ENCODE measurements at places on chromosomes 2 and 18. TPM values are rescaled to one million over a fixed set of nuclear protein-coding genes. Genes with fewer than 3 reads are reported as not detected.
A peak's percentile ranks its signal among the peaks of the same experiment; 100 is the strongest.

- DNase-seq, result no peak
Measured at GRCh38 chr18:23849141-23849540, 159.9 kb downstream of the LAMA3 start.

DNA sequence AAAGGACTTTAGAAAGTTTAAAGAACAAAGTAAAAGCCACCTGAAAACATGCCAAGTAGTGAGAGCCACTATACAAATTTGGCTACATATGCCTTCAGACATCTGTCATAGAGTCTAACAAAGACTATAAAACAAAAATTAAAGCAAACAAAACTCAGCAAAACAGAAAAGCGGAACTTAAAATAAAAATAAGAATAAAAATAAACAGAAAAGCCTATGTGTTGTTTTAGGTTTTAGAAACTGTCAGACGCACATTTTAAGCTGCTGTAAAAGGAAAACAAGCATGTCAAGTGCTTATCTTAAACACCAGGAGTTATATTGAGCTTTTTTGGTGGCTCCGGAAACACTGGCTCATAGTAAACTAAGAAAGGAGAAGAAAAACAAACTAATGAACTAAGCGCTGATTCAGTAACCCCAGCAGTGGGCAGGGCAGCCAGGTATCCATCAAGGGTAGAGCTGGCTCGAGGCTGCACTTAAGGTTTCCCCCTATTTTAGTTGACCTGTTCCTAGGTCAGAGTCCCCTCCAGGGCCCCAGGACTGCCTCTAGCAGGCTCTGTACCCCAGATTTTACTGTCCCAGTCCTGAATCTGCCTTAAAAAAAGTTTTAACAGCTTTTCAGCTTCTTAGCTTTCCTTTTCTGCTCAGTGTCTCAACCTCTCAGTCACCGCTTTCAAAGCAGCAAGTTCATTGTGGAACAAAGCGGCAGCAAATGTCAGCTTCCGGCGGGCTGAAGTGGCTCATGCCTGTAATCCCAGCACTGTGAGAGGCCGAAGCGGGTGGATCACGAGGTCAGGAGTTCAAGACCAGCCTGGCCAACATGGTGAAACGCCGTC, 15.4 kb upstream of the RMC1 start:
- no peak for DNase-seq

- DNase-seq, result peak; percentile 61
Measured at GRCh38 chr2:172094294-172095145, 8.2 kb downstream of the DLX2 start.

DNA sequence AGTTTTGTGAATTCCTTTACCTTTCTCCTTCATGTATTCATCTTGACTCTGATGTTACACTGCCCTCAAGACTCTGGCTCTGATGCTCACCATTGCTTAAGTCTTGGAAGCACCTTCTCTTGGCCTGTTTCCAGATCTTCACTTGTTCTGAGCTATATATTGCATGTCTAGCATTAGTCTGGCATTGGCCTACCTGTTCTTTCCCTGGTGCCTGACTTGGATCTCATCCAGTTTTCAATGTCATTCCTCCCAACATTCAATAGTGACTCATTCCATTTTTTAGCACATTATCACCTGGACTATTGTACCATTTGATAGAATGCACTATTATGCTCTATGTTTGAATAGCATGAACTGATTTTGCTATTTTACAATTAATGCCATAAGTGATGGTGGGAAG, 127.3 kb upstream of the NYAP2 start:
- no peak for DNase-seq

DNA sequence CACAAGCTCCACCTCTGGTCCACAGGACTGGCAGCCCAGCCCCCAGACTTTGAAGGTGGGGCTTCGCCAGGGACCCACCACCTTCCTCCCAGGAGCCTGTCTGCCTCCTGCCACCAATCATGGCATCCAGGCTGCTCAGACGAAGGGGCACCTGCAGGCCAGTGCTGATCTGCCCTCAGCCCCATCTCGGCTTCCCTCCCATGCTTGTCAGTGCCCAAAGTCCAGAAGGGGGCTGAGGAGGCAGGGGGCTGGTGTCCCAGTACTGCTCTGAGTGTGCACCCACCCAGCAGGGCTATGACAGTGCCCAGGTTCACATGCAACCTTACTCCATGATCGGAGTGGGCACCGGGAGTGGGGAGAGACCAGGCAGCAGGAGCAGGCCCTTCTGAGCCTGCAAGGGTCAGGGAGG, 25.3 kb upstream of the RUFY4 start:
- DNase-seq, result no peak

GRCh38 chr2:174046172-174046571, 81.0 kb upstream of the SP3 start:
- no peak for DNase-seq

DNA sequence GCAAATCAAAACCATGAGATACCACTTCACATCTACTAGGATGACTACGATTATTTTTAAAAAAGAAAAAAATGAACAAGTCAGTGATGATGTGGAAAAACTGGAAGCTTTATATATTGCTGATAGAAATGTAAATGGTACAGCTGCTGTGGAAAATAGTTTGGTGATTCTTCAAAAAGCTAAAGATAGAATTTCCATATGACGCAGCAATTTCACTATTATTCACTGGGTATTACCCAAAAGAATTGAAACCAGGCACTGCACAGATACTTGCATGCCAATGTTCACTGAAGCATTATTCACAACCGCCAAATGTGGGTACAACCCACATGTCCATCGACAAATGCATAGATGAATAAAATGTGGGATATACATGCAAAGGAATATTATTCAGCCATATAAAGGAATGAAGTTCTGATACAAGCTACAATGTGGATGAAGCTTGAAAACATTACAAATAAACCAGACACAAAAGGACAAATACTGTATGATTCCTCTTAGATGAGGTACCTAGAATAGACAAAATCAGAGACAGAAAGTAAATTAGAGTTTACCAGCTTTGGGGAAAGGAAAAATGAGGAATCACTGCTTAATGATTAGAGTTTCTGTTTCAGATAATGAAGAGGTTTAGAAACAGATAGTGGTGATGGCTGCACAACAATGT, 11.1 kb downstream of the RTTN start:
- DNase-seq, result no peak

The EHD3 gene
- total RNA-seq, result 8.6 TPM
